RCC 7860 (cell line): ENCODE measurements at places on chromosomes 5 and 9.
A peak's percentile ranks its signal among the peaks of the same experiment; 100 is the strongest.

GRCh38 chr5:147554261-147554817 lies 44.5 kb upstream of the DPYSL3 start:
- DNase-seq = peak; percentile 9

DNA sequence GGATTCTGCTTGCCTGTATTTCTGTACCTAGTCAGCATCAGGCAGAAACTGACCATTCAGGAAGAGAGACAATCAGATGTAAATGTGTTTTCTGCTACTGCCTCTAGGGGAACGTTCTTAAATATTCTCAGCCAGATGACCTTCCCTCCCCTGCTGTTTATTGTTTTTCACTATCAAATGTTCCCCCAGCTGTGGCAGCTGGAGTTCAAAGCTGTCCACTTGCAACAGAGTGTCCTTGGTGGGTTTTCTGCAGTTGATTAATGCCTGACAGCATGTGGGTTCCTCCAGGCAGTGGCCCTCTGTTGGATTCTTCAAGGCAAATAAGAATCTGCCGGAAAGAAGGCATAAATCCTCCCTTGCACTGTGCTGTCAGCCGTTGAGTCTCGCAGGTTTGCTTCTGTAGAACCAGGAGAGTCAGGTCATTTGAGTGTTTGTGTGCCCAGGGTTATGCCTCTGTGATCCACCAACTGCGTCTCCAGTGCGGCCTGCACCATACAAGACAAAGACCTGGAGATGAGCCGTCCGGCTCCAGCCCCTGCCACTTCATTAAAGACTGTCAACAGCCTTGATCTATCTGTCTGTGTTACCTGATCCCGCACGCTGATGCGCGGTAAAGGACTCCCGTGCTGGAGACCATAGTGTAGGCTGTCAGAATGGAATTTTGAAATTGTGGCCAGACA lies 203.4 kb downstream of the GADD45G start:
- DNase-seq = no peak

GRCh38 chr9:84513473-84513872 lies 156.1 kb upstream of the NTRK2 start:
- DNase-seq = no peak

- DNase-seq = no peak
Measured at GRCh38 chr9:127083138-127083980, 39.1 kb downstream of the ANGPTL2 start.
